SW 1271 (cell line): ENCODE measurements at places on chromosomes 3 and 15.

DNA sequence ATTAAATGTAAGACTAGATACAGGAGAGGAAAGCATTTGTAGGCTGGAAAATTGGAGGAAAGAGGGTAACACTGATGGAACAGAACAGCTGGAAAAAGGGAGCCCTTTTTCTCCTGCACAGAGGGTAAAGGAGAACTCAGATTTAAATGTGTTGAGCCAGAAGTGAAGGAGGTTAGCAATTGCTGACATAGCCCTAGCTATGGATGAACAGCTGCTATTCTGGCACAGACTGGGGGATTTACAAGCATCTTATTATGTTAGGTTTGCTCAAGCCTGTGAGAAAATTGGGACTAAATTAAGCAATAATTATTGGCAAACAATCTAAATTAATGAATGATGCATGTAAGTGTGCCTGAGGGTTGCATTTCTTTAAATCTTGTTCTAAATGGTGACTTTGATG lies 40.6 kb upstream of the PRR20G start:
- no peak for DNase-seq

- no peak for DNase-seq
These were observed 15.4 kb downstream of the IGSF10 start for GRCh38 chr3:151445273-151446001.

- DNase-seq = no peak
These were observed 30.2 kb downstream of the DAG1 start for GRCh38 chr3:49500205-49500731.

- no peak for DNase-seq
These were observed 80.2 kb downstream of the DNASE1L3 start for GRCh38 chr3:58130591-58130990.

- no peak for DNase-seq
These were observed 373.1 kb upstream of the WNT5A start for GRCh38 chr3:55860049-55860721.

- DNase-seq = no peak
These were observed 170.5 kb upstream of the POU1F1 start for GRCh38 chr3:87446849-87447387.

- no peak for DNase-seq
These were observed 120.0 kb upstream of the FRMD4B start for GRCh38 chr3:69505770-69506407.

DNA sequence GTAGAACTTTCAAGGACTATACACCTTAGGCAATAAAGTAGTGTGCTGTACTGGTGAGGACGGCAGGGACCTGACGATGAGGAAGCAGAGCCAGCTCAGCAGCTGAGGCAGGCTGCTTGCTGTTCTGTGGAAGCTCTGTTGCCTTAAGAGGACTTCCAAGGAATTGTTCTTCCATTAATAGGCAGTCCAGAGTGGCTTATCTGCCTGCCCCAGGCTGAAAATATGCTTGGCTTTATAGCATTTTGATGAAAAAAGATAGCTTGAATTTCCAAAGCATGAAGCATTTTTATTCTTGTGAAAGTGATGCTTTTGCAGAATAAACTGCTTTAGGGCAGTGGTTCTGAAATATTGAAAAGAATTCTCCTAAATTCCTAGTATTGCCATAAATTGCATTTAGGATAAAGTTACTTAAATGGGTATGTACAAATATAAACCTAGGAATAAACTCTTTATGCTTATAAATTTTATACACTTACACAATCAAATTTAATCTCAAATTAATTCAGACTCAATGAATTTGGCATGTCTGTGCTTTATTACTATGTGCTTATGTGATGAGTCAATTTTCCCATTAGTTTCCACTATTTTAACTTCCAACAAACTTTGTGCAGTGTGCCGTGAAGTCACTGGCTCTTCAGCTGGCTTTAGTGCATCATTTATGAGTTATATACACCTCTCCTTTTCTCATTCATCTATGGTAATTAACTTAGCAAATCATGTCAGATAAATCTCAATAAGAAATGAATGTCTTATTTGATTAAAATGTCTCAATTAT lies 231.0 kb upstream of the RASGRP1 start:
- DNase-seq = no peak
